AG09319 (cell line): ENCODE measurements at places on chromosomes 2 and 18.
A peak's percentile ranks its signal among the peaks of the same experiment; 100 is the strongest.

- DNase-seq, result no peak
These were observed 243.9 kb upstream of the LRRTM1 start for GRCh38 chr2:80548469-80548868.

DNA sequence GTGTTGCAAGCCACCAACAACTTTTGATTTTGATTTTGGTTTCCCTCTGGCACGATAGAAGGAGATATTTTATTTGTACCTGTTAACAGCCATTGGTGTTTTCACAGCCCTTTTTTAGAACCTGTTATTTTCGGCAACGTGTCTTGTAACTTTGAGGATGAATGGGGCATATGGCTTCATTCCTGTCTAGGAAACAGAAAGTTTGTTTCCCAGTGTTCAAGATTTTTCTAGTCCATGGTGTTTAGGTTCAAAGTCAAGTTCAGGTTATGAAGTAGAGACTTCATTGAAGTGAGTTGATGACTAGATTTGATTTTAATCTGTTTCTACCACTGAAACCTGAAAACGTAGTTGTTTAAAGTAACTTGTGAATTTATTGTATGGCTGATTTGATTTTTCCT is 343 bp downstream of the RASGRP3 start:
- no peak for DNase-seq

DNA sequence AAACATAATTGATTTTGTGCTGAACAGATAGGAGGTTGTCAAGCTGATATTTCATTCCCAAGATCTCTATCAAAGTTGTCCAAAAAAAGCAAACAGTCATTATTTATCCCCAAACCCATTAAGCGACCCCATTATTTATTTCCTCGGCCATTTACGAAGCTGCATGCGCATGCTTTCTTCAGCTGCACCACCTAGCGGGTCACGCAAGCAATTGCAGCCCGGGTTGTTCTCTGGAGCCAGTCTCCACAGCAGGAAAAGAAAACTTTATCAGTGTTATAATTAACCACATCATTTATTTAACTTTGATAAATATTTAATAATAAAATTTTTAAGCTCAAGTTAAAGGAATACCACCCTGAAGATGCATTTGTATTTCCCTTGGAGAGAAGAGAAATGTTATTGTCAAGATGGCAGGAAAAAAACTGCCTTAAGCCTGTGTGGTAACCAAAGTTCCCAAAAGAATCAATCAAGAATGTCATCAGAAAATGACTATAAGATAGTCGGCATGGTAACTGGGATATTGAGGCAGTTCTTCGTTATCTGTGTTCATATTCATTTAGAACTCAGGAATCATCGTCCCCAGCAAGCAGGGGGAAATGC is 304.7 kb downstream of the FBXO15 start:
- no peak for DNase-seq

DNA sequence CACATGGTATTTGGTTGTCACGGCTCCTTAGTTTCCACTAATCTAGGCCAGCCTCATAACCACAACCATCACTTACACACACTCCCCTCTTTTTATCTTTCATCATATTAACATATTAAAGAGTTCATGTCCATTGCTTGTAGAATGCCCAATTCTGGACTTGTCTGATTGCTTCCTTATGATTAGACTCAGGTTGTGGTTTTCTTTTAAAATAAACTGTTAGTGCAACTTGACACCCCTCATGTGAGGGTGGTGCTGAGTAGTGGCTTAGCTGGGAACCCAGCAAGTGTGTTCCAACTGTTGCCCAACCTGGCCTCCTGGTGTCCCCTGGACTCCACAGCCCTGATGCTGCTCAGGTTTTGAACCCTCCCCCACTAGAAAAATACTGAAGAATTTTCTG is 20.1 kb upstream of the CD207 start:
- DNase-seq, result peak; percentile 60

DNA sequence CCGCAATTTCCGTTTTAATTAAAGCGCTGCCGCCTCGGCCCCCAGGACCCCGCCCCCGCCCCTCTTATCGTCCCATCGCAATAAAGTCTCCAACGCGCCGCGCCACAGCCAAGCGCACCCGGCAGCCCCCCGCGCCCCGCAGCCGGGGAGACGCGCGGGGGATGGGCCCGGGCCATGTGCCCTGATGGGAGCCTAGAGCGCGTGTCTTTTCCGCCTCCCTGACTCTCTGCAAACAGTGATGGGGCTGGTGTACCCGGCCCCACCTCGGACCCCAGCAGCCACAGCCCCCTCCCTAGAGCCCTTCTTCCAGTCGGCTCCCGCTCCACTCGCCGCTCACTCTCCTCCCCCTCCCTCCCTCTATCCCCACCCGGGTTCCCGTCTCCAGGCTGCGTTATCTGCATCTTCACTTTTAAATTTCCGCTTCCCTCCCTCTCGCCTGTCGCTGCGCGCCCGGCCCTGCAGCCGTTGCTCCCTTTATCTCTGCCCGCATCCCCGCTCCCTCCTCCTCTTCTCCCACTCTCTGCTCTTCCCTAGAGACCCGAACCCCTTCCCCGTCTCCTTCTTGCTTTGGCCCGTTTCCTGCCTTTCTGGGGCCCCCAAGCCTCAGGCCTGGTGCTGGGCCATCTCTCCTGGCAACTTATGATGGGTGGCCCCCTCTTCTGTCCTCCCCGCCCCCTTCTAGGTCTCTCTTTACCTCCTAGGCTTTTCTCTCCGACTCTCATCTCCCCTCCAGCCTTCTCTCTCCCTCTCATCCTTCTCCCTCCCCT is 524 bp upstream of the FEV start:
- DNase-seq, result no peak

GRCh38 chr18:79497638-79498081 is 101.9 kb downstream of the NFATC1 start:
- no peak for DNase-seq

DNA sequence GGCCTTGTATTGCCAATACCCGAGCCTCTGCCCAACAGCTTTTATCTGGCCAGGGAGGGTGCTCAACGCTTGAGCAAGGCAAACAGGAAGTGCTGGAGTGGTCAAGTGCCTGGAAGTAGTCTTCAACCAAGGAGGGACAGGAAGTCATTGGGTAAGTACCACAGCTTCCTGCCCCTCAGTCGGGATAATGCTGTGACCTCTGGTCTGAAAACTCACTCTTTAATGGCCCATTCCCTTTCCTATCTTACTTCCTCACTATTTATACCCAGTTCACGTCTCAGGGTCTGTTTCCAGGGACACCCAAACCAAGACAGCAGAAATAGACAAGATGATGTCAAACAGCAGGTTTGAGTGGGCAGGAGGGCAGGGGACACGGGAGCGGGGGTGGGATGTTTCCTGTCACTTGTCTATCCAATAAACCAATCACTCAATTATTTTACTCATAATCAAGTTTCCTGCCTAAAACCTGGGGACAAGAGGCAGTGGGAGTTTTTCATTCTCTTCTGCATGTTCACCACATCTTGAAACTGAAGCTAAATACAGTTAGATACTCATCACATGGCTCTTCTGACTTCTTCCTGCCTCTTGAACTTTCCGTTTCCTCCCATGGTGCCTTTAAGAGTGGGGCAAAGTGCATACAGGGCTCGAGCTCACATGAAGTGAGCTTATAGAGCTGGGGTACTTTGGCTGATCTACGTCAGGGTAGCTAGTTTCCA is 68.9 kb upstream of the CAB39 start:
- no peak for DNase-seq

GRCh38 chr2:157377861-157378260 is 52.2 kb upstream of the ERMN start:
- no peak for DNase-seq

DNA sequence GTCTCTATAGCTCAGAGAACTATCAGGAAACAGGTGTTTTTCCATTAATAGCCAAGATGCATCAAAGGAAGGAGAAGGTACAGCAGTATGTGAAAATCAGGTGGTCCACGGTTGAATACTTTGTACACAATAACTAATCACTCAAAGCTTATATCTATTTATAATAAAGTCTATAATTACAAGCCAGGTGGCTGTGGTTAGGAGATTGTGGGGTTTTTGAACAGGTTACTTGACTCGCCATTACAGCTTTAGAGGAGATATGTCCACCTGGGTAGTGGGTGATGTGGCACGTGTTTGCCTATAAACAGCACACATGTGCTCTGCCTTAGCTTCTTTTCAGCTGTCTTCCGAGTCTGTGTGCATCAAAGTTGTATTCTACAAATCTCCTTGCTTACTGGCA is 892.2 kb upstream of the ZEB2 start:
- DNase-seq, result no peak

GRCh38 chr2:185970148-185970852 is 231.7 kb downstream of the FSIP2 start:
- DNase-seq, result no peak

GRCh38 chr18:23188068-23188760 is 52.9 kb downstream of the CABLES1 start:
- no peak for DNase-seq

DNA sequence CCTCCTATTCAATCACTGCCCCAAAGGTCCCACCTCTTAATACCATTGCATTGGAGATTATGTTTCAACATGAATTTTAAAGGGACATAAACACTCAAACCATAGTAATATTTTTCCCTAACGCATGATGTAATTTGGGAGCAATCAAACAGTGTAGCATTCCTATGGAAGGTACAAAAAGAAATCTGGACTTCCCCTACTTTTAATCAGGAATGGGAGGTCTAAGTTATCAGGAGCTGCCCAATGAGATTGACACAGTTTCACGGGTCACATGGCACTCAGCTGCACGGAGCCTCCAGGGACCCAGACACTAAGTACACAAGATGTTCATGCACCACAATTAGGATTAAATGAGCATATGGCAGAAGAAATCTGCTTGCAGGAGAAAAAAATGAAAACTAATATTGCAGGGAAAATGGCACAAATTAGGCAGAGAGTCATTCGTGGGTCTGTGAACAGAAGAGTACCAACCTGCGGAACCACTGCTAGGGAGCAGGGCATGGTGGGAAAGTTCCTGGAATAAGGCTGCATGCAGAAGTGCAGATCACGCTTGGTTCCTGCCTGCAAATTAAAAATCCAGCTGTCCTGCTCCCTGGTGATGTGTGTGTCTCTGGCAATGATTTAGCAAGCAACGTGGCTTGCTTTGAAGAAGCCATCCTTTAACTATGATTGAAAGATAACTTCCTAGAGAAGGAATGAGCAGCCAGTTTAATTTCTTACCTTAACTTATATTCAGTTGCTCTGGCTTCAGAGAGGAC is 326.6 kb upstream of the ID2 start:
- no peak for DNase-seq

DNA sequence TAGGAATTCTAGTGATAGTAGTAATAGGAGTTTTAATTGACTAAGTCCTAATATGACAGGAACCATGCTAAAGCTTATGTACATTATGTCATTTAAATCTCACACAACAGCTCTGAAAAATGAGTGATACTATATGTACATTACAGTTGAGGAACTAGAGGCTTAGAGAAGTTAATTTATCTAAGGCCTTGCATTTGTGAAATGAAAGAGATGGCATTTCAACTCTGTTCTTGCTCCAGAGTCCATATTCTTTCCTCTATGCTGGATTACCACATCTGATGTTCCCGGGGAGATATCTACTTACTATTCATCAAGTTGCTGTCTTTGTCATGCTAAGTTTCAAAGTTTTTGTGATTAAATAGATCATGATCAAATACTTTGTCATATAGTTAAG is 5.7 kb downstream of the AGPS start:
- DNase-seq, result no peak

- DNase-seq, result no peak
These were observed 31.1 kb upstream of the PPP1R1C start for GRCh38 chr2:181954538-181954883.

DNA sequence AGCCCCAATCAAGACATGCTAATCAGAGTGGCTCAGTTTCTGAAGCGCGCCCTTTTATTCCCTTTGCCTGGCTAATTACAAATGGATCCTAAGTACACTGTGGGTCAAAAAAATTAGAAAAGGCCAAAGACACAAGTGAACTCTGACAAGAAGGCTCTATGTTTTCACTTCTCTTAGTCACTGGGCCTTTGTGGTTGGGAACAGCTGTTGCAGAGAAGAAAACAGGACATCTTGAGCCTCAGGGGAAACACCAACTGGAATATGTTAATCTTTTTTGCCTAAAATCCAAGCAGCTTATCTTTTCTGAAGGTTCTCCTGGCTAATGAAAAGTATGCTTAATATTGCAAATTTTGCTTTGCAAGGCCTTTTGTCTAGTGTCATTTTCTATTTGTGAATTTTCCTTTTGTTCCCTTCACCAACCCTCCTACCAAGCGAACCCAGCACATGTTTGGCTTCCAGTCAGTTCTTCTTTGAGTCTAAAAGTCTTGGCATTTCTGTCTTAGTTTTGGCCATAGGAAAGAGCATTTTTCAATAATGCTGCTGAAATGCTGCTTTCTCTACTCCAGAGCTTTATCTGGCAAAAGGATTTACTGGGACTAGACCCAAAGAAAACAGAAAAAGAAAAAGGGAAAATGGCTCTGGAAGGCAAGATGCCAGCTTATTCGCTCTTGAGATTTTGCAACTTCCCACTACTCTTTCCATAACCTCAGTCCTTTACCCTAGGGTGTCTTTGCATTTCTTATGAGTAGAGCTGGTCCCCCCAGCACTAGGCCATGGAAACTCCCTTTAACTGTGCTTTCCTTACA is 440.2 kb upstream of the ST6GAL2 start:
- DNase-seq, result no peak

- DNase-seq, result no peak
These were observed 810.4 kb upstream of the HS6ST1 start for GRCh38 chr2:129129087-129129486.
